ENCODE measurements at places on chromosomes 11 and 22. TPM values are rescaled to one million over a fixed set of nuclear protein-coding genes. Genes with fewer than 3 reads are reported as not detected.

Gene PCF11
- total RNA-seq: 109 TPM

Gene GGTLC2
- 0.89 TPM for total RNA-seq

DNA sequence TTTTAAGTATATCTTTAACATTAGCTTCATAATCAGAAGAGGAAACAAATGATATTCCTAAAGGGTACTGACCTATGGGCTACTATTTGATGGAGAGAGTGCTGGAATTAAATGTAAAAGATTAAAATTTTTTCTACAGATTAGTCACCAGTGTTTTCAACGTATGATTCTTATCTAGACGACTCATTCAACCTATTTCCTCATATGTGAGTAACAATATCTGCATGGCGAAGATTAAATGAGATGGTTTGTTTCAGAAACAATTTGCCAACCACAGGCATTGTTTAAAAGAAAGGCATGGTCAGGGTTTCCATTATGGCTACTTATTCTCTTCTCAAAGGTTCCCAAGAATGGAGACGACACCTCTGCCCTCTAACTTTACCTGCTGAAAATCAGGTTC, 20.4 kb downstream of the OR56B4 start:
- no peak for DNase-seq
- H3K4me3 ChIP-seq: no peak overlapping the region
- H3K36me3 ChIP-seq: no peaks in the 10 kb centered on the region
- no peaks in the 10 kb centered on the region for H3K27me3 ChIP-seq
- no peak overlapping the region for H3K27ac ChIP-seq

Gene SCT
- total RNA-seq: not detected

GRCh38 chr11:64226507-64227051, 505 bp downstream of the NUDT22 start:
- peaks cover 10% of the 10 kb centered on the region for H3K36me3 ChIP-seq
- H3K27ac ChIP-seq: peak overlapping the region; percentile 96
- H3K4me3 ChIP-seq: peak overlapping the region; percentile 72
- no peaks in the 10 kb centered on the region for H3K27me3 ChIP-seq

DNA sequence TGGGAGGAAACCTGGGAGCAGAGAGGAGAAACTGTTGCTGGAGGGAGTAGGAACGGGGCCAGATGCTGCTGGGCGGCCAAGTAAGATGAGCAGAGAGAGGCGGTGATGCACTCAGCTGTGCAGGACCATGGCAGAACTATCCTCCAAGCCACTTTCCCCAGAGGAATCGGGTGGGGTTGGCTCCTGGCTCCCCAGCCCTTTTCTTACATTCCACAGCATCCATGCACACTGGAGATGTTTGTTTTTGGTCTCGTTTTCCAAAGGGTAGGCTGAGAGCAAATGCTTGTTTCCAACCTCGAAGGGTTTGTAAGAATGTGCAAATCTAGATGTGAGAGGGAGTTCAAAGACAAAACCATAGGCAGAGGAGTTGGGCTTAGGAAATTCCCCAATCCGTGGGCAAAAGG, 73.2 kb downstream of the DBX1 start:
- H3K27ac ChIP-seq: no peak overlapping the region
- H3K36me3 ChIP-seq: peaks cover 43% of the 10 kb centered on the region
- H3K4me1 ChIP-seq: peaks cover 9% of the 10 kb centered on the region
- H3K27me3 ChIP-seq: no peaks in the 10 kb centered on the region
- DNase-seq: no peak

Gene IL18
- total RNA-seq: 43.3 TPM

Gene MGAT3
- 45.0 TPM for total RNA-seq

Gene BCO2
- total RNA-seq: 6.4 TPM

DNA sequence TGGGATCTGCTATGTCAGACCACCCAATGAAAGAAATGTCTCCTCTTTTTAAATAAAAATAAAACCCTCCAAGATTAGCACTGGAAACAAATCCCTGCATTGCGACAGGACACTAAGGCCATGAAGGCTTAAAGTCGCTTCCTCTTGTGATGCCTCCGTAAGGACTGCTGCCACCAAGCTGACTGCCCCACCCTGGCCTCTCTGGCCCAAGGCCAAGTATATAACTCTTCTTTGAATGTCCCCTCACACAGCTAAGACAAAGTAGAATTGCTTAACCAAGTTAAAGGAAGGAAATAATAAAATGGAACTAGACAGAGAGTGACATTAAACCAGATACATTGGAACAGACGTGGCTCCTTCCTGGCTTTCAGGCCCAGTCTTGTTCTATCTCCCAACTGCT, 7.5 kb upstream of the NRGN start:
- H3K27ac ChIP-seq: peak overlapping the region; percentile 40
- H3K4me1 ChIP-seq: peaks cover 8% of the 10 kb centered on the region
- no peak for DNase-seq
- no peaks in the 10 kb centered on the region for H3K36me3 ChIP-seq

DNA sequence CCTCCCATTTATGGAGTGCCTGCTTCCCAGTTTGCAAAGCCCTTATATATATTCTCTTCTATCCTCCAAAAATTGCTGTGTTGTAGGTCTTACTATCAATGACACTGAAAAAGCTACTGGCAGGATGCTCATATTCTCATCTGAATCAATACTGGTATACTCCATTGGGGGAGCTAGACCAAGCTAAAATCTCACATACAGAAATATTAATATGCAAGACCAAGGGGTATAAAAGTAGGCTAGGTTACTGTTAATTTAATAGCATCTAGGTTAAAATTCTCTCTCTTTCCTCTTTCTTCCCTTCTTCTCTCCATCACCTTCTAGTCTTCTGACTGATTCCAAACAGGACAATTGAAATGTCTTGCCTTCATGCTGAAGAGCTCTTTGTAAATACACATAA, 17.1 kb upstream of the BDNF start:
- H3K4me3 ChIP-seq: no peak overlapping the region
- no peak overlapping the region for H3K27ac ChIP-seq
- peaks cover 15% of the 10 kb centered on the region for H3K4me1 ChIP-seq

DNA sequence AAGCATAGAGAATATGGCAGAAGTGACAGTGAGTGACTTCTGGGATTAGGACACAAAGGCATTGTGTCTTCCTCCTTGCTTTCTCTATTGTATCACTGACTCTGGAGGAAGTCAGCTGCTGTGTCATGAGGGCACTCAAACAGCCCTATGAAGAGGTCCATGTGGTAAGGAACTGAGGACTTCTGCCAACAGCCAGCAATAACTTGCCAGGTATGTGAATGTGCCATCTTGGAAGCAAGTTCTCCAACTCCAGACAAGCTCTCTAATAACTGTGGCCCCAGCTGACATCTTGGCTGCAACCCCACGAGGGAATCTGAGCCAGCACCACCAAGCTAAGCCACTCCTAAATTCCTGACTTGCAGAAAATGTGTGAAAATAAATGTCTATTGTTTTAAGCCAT, 83.6 kb upstream of the ZBED5 start:
- H3K36me3 ChIP-seq: no peaks in the 10 kb centered on the region
- no peaks in the 10 kb centered on the region for H3K4me1 ChIP-seq
- no peaks in the 10 kb centered on the region for H3K27me3 ChIP-seq
- H3K27ac ChIP-seq: no peak overlapping the region
- no peak overlapping the region for H3K4me3 ChIP-seq

DNA sequence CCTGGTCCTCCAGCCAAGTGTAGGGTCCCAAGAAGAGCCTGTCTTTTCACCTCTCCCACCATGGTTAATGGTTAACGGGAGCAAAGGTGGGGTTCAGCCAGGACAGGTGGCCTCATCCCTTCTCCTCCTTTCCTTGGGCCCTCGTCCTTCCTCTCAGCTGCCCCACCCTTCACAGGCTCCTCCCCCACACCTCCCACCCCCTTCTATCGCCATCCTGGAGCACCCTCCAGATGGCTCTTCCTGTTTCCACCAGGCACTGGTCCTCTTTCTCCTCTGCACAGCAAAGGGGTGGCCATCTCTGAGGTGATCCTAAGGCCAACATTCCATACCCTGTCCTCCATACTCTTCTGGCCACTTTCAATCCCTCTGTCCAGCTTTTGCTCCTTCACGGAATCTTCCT, 48.9 kb downstream of the SLC22A12 start:
- H3K36me3 ChIP-seq: no peaks in the 10 kb centered on the region
- H3K4me1 ChIP-seq: peaks cover 8% of the 10 kb centered on the region
- DNase-seq: no peak

GRCh38 chr11:118042796-118043195, 34.1 kb upstream of the TMPRSS4 start:
- H3K36me3 ChIP-seq: no peaks in the 10 kb centered on the region
- DNase-seq: no peak
- H3K4me1 ChIP-seq: no peaks in the 10 kb centered on the region
- H3K27me3 ChIP-seq: no peaks in the 10 kb centered on the region

DNA sequence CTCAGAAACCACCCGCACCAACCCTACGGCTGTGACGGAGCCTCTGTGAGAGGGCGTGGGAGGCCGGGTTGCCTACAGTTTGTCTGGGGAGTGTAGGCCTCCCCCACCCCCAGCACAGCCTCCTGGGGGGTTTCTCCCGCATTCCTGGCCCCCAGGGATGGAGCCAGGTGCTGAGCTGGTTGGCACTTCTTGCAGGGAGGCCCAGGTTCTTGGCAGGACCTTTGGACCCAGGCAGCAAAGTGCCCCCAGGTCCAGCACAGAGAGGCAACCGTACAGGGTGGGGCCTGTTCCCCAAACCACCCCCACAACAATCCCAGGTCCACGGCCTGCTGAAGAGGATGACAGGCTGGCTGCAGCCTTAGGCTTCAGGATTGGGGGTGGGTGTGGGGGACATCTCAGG, 36.5 kb downstream of the MACROD1 start:
- no peaks in the 10 kb centered on the region for H3K27me3 ChIP-seq
- peak; percentile 48 for DNase-seq
- no peak overlapping the region for H3K27ac ChIP-seq
- H3K4me1 ChIP-seq: peaks cover 24% of the 10 kb centered on the region
- no peaks in the 10 kb centered on the region for H3K36me3 ChIP-seq

- DNase-seq: peak; percentile 60
- peaks cover 3% of the 10 kb centered on the region for H3K4me1 ChIP-seq
- no peaks in the 10 kb centered on the region for H3K27me3 ChIP-seq
Observed at GRCh38 chr11:126345759-126346585, 9.5 kb upstream of the ST3GAL4 start.

DNA sequence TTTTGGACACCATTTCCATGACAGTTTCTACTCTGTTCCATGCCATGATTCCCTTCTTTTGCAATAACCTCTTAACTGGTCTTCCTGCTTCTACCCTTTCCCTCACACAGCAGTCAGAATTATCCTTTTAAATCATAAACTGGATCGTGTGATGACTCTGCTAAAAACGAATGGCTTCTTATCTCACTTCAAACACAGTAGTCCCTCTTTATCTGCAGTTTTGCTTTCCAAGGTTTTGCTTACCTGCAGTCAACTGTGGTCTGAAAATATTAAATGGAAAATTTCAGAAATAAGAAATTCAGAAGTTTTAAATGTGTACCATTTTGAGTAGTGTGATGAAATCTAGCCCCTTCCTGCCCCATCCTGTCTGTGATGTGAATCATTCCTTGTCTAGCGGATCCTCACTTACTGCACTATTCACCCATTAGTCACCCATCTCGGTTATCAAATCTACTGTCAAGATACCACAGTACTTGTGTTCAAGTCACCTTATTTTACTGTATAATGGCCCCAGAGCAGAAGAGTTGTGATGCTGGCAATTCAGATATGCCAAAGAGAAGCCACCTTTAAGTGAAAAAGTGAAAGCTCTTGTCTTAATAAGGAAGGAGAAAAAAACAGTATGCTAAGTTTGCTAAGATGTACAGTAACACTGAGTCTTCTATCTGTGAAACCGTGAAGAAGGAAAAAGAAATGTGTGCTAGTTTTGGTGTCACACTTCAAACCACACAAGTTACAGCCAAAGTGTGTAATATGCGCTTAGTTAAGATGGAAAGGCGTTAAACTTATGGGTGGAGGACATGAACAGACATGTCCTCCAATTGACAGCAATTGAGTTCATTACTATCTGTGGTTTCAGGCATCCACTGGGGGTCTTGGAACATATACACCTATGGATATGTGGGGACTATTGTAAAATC, 283.0 kb downstream of the DDX10 start:
- no peak overlapping the region for H3K27ac ChIP-seq
- peaks cover 5% of the 10 kb centered on the region for H3K36me3 ChIP-seq
- no peak overlapping the region for H3K4me3 ChIP-seq
- DNase-seq: no peak
- H3K27me3 ChIP-seq: no peaks in the 10 kb centered on the region
- no peaks in the 10 kb centered on the region for H3K4me1 ChIP-seq

Gene TSSK2
- not detected for total RNA-seq

Gene SCUBE1
- 55.9 TPM for total RNA-seq

DNA sequence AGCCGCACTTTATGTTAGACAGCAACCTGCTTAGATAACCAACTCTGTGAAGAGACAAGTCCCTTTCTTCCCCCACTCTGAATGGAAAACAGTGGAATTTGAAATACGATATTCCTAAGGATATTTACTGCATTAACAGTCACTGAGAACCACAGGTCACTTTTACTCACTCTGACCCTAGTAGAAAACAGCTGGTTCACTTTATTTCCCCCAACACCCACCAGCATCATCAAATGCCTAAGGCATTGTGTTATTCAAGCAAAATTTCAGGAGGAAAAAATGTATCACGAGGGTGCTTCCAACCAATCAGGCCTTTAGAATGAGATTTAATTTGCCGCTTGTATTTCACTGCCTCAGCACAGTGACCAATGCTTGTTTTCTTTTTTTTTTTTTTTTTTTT, 1134.1 kb upstream of the CCDC90B start:
- no peaks in the 10 kb centered on the region for H3K4me1 ChIP-seq
- H3K4me3 ChIP-seq: no peak overlapping the region
- DNase-seq: no peak
- no peaks in the 10 kb centered on the region for H3K27me3 ChIP-seq

- H3K36me3 ChIP-seq: no peaks in the 10 kb centered on the region
- no peak for DNase-seq
- peaks cover 18% of the 10 kb centered on the region for H3K4me1 ChIP-seq
- no peak overlapping the region for H3K27ac ChIP-seq
- H3K27me3 ChIP-seq: no peaks in the 10 kb centered on the region
Observed at GRCh38 chr22:25368271-25368670, 148.8 kb downstream of the CRYBB2 start.

GRCh38 chr11:9176136-9176535, 84.7 kb upstream of the SCUBE2 start:
- no peak for DNase-seq
- H3K27me3 ChIP-seq: no peaks in the 10 kb centered on the region
- H3K4me1 ChIP-seq: no peaks in the 10 kb centered on the region
- H3K4me3 ChIP-seq: no peak overlapping the region
- H3K27ac ChIP-seq: no peak overlapping the region
- peaks cover 7% of the 10 kb centered on the region for H3K36me3 ChIP-seq

DNA sequence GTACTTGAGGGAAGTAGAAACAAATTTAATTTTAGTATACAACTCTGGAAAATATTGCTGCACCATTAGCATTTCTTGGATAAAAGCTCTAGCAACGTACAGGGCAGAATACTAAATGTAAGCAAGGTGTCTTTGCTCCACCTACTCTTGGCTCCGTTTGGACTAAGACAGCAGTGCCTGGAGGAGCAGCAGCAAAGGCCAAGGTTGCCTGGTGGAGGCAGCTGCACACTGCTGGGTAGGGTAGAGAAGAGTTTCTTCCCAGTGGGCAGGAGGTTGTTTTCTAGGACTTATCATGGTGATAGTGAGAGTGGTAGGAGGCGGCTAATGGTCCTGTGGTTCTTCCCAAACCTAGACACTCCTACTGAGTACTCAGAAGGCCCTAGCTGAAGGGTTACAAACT, 2.2 kb upstream of the OR8D4 start:
- no peak overlapping the region for H3K4me3 ChIP-seq
- no peaks in the 10 kb centered on the region for H3K4me1 ChIP-seq
- DNase-seq: no peak
- no peaks in the 10 kb centered on the region for H3K36me3 ChIP-seq

Gene SPON1
- total RNA-seq: 60.3 TPM
